Right atrium auricular region (tissue), 2 donors: ENCODE measurements at places on chromosomes 11 and 22. TPM values are rescaled to one million over a fixed set of nuclear protein-coding genes. Genes with fewer than 3 reads are reported as not detected.

C11orf42 gene
- total RNA-seq = not detected

TEX54 gene
- not detected for total RNA-seq

BRSK2 gene
- 0.51 TPM for total RNA-seq

OR2AG2 gene
- total RNA-seq = not detected

USP2 gene
- total RNA-seq = 58.7 TPM

SLC5A12 gene
- 4.0 TPM for total RNA-seq

BDNF gene
- total RNA-seq = 0.20 TPM

SCN4B gene
- 11.8 TPM for total RNA-seq

DHCR7 gene
- 26.8 TPM for total RNA-seq

C22orf15 gene
- total RNA-seq = not detected

POLR3H gene
- total RNA-seq = 12.0 TPM

CCDC87 gene
- total RNA-seq = 0.86 TPM

CBLIF gene
- total RNA-seq = not detected

CASP12 gene
- 2.9 TPM for total RNA-seq

MMP1 gene
- not detected for total RNA-seq

GPHA2 gene
- not detected for total RNA-seq

APOA5 gene
- not detected for total RNA-seq

BIK gene
- not detected for total RNA-seq

EIF3M gene
- total RNA-seq = 371 TPM

TSGA10IP gene
- total RNA-seq = not detected

VPREB1 gene
- not detected for total RNA-seq

GVQW3 gene
- total RNA-seq = 0.89 TPM

APOA4 gene
- not detected for total RNA-seq

DEFB131B gene
- total RNA-seq = not detected

HBG2 gene
- not detected for total RNA-seq

GLYATL1 gene
- total RNA-seq = not detected

LMO2 gene
- 4.6 TPM for total RNA-seq

MYO7A gene
- total RNA-seq = 1.4 TPM

C1QTNF5 gene
- 47.4 TPM for total RNA-seq

CSRP3 gene
- 1,021 TPM for total RNA-seq

CSTF3 gene
- 5.5 TPM for total RNA-seq
